ENCODE measurements at places on chromosomes 3 and 15.

DNA sequence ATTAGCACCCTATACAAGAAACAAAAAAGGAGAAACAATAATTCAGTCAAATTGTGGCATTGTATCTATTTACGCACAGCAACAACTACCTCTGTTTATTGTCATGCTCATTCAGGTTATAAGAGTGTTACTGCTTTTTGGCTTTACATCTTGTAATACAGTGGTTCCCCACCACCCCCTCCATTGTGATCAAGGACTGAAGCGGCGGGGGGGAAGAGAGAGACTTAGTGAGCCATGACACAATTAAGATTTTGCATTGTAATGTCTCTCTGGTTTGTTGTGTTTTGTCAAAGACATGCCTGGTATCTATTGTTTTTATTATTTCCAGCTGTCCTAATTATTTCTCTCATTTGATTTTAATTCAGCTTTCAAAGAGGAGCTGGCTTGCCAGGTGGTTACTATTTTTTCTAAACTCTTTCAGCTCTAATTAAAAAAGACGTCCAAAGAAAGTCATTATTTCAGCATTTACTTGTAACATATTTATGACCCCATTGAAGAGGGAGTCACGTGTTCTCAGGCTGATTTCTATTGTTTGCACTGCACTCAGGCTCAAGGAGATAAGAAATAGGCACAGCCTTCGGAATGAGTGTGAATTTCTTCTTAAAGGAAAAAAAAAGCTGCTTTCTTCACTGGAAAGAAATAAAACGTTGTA lies 234.4 kb upstream of the TBL1XR1 start:
- no peak for DNase-seq

- DNase-seq = no peak
Measured at GRCh38 chr15:60328852-60329443, 68.8 kb downstream of the ANXA2 start.

DNA sequence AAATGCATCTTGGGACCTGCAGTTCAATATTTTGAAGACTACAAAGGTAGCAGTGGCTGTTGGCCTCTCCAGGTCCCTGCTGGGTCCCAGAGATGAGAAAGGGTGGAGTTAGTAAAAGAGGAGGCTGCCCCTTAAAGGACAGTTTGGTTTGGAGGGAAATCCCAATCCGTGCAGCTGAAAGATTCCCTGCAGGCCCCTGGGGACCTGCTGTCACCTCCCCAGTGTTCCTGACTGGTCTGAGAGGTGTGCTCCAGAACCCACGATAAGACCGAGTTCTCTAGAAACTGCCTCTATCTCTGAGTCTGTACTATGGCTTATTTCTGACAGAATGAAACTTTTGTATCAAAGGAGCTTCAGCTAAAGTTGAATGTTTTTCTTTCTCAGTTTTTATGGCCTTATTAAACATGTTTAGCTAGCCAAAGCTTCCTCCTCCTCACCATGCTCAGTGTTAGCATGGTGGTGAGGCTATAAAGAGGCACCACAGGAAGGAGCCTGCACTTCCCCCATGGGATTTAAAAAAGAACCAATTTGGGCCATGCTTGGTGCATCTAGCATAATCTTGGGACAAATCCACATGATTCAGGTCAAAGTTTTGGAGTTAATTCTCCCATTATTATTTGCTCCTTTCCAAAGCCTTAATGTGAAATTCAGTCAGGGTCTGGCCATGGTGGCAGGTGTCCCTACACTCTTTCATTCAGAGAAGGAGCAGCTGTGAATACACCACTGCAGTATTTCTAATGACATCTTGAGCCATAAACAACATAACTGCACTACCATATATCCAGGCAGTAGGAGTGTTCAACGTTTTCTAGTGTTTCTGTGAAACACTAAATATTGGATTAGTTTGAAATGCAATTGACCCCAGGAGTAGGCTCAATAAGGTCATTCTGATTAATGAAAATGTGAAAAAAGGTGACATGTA lies 74.4 kb downstream of the ATP1B3 start:
- no peak for DNase-seq

- peak; percentile 10 for DNase-seq
Measured at GRCh38 chr15:67777773-67778172, 47.5 kb upstream of the SKOR1 start.

DNA sequence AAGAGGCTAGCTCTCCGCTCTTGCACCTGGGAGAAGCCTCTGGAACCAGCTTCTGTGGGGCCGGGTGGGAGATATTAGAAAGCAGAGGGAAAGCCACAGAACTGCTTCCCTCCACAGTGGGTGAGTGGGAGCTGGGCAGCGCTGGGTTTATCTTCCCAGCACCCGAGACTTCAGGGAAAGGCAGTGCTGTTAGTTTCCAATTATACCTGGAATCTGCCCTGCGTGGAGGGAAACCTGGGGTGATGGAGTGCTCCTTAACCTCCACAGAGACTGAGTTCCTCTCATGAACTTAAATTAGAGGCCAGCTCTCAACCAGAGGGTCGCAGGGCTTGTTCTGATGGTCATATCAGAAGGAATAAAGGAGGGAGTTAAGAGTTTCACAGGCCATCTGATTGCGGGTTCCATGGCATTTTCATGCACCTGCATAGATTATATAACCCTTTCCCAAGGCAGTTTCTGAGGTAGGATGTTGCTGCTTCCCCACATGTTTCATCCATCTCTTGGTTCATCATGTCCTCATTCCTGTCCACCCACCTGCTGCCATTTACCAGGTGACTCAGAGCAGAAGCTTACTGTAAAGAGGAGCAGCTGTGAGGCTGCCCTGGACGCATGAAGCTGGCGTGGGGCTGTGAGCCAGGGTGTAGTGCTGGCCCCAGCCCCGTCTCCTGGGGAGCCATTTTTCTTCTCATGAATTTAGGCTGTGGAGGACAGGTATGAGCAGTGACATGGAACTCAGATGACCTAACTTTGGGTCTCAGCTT lies 42.5 kb downstream of the CA12 start:
- no peak for DNase-seq

- DNase-seq = no peak
Measured at GRCh38 chr15:57440167-57440566, 63.9 kb downstream of the CGNL1 start.

DNA sequence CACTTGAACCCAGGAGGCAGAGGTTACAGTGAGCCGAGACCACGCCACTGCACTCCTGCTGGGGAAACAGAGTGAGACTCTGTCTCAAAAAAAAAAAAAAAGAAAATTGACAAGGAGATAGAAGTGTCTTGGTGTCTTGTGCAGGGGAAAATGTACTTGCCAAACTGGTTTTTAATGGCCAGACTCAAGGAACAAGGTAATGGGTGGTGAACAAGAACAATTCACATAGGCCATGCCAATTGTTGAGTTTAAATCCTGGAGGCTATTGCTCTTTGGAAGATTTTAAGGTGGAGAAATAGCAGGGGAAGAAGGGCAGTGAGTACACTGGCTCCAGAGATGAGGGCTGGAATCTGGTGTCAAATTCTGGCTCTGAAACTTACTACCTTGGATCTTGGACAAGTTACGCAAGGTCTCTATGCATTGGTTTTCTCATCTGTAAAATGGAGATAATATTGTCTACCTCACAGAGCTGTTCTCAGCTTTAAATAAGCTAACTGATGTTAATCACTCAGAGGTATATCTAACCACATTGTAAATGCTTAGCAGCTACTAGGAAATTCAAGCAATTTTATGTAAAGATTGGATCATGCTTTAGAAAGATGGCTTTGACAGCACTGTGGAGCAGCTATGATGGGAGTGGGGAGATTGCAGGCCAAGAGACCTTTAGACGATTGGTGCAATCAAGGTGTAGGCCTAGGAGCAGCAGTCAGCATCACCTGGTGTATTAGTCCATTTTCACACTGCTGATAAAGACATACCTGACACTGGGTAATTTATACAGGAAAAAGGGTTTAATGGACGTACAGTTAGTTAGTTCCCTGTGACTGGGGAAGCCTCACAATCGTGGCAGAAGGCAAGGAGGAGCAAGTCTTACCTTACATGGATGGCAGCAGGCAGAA lies 78.3 kb downstream of the B3GALNT1 start:
- no peak for DNase-seq

GRCh38 chr15:66429117-66429516 lies 42.4 kb downstream of the MAP2K1 start:
- DNase-seq = no peak

GRCh38 chr15:93073465-93073952 lies 15.5 kb downstream of the RGMA start:
- DNase-seq = no peak

- DNase-seq = no peak
Measured at GRCh38 chr3:128551451-128551850, 58.5 kb upstream of the GATA2 start.

- peak; percentile 24 for DNase-seq
Measured at GRCh38 chr3:88031642-88032077, 27.1 kb downstream of the CGGBP1 start.

DNA sequence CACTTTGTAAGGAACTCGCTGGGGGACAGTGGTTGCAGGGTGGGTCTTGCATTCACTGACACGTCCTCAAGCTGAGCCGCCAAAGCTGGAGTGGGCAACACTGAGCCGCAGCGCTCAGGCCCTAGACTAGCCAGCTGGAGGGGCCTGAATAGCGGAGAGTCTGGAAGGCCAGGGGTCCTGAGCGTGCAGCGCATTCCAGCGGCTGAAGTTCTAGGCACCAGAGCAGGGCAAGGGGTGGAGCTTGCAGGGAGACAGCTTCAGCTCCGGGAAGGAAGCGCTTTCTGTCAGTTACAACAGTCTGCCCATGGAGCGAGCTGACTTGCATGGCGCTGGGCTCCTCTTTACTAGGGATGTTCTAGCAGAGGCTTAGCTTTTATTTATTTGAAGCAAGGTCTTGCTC lies 2.7 kb downstream of the MAP6D1 start:
- no peak for DNase-seq

DNA sequence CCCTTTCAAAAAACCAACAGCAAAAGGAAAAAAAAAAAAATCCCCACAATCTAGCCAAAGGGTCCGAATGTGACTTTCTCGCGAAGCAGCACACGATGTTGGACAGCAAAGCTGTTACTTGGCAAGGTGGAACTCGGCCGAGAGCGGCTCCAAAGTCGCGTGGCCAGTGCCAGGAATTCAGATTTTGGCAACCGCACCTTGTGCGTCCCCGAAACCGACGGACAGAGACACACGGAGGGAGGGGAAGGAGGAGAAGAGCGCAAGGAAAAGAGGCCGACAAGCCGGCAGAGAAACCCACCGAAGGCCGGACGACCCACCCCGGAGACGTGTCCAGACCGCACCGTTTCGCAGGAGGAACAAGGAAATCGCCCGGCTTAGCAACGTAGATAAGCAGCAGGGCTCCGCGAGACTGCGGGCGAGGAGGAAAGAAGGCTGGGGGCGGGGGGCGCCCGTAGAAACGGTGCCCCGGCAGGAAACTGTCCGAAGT lies 517.3 kb downstream of the MECOM start:
- peak; percentile 18 for DNase-seq

DNA sequence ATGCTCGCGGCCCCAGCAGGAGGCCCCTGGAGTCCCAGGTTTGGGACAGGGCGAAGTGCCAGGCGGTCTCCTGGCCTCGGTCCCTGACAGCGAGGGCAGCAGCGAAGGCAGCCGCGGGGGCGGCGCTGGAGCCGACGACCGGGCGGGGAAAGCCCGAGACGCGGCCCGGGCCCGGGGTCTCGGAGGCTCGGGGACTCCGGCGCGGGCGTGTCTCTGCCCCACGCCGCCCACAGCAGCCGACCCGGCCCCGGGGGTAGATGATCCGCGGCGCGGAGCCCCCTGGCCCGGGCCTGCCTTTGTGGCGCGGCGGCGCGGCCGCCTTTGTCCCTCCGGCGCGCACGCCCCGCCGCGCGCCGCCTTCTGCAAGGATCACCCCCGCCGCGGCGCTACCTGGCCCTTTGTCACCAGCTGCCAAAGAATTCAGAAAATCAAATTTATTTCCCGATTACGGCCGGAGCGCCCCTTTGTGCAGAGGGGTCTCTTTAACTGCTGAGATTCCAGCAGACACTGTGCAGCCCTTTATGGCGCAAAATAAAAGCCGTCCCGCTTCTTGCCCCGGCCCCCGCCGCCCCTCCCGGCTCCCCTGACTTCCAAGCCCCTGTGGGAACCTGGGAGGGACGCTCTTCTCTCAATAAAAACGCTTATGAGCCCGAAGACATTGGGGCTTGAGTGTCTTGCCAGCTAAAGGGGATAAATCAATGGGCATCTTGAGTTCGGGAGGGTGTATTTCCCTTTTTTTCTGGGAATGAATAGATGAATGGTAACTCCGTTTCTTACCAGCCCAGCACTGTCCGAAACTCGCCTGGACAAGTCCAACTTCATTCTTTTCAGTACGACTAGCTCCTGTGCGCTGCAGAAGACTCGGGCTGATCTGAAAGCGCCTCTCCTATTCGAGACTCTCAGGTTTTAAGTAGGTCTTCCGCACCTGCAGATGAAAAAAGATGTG lies 68.4 kb downstream of the HES1 start:
- no peak for DNase-seq

GRCh38 chr3:72553298-72553697 lies 294.9 kb downstream of the SHQ1 start:
- DNase-seq = no peak

- DNase-seq = no peak
Measured at GRCh38 chr3:24382647-24383046, 112.0 kb downstream of the THRB start.

GRCh38 chr3:183555541-183556081 lies at the start of gene KLHL6:
TSS of gene KLHL6 (minus strand) at chr3:183555706. CDS start at chr3:183555653, 53 bp downstream.
- no peak for DNase-seq

- no peak for DNase-seq
Measured at GRCh38 chr15:69085325-69086081, 71.0 kb downstream of the NOX5 start.

GRCh38 chr15:50318697-50319096 lies 36.3 kb downstream of the GABPB1 start:
- DNase-seq = no peak

GRCh38 chr3:191528589-191528988 lies 67.6 kb downstream of the PYDC2 start:
- DNase-seq = peak; percentile 24

- DNase-seq = no peak
Measured at GRCh38 chr3:35744419-35744818, 105.1 kb downstream of the ARPP21 start.

DNA sequence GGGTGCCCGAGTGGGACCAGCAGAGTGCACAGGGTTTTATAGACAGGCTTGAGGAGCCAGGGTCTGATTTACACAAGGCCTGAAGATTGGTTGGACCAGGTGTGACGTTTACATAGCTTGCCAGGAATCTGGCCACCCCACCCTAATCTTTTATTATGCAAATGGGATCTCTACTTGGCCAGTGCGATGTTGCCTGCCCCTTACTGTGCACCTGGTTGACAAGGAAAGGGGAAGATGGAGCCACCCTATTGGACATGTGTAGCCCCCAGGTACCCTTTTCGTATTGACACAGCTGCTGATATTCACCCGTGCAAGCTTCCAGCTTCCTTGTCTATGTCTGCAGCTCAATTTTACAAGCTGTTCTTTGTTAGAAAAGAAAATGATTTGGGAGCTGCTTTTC lies 132.0 kb downstream of the ARNT2 start:
- no peak for DNase-seq

GRCh38 chr3:189766416-189766815 lies 135.2 kb downstream of the TP63 start:
- peak; percentile 39 for DNase-seq

Measured in fibroblast of skin of right quadriceps (primary cell).